Cortex of kidney (tissue), 1 donor: ENCODE measurements at places on chromosomes 6 and 20.

DNA sequence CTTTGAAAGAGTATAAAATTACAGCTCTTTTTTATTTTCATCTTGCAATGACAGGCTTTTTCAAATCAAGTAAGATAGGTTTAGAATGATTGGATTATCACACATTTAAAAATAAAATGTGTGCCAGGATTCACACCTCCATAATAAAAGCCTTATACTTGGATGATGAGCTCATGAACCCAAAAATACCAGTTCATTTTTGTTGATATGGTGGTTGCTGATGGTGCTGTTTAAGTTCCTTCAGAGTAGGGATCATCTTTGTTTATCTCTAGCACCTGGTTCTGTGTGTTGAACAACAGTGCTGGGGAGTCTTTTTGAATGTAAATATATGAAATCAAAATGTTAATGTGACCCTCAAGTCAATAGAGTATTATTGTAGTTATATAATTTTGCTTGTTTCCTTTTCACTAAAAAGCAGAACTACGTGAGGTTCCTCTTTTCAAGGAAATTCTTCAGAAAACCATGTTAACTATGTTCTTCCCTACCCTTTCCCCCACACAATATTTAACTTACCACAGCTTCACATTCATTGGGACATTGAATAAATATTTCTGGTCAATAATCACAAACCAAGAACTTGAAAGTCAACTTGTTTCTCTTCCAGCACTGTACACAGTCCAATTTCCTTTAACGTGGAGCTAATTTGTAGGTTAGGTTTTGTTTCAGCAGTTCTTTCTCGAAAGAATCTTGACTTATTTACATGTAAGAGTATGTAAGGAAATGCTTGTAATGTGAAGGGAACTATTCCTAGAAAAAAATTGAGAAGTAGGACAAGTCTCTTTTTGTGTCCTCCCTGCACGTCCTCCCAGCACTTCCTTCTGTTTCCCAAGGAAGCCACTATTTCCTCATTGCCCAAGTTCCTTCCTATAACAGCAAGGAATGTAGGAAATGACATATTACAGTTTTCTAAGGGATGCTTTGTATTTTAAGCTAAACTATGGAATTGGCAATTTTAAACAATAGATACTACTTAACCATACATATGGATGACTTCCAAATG lies 945.9 kb upstream of the CITED2 start:
- no peak for DNase-seq

DNA sequence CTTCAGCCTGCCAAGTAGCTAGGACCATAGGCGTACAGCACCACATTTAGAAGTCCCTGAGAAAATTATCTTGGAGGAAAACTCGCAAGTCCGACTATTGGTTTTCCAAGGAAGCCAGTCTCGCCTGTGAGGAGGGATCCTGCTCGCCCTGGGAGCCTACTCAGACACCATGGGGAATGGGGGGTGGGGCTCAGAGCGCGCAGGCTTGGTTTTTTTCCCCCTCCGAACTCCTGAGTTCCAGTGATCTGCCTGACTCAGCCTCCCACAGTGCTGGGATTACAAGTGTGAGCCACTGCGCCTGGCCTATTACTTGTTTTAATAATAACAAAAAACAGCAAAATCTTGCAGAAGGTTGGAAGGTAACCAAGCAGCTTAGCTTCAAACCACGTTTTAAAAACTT lies 153.7 kb downstream of the OR2B2 start:
- DNase-seq, result no peak

DNA sequence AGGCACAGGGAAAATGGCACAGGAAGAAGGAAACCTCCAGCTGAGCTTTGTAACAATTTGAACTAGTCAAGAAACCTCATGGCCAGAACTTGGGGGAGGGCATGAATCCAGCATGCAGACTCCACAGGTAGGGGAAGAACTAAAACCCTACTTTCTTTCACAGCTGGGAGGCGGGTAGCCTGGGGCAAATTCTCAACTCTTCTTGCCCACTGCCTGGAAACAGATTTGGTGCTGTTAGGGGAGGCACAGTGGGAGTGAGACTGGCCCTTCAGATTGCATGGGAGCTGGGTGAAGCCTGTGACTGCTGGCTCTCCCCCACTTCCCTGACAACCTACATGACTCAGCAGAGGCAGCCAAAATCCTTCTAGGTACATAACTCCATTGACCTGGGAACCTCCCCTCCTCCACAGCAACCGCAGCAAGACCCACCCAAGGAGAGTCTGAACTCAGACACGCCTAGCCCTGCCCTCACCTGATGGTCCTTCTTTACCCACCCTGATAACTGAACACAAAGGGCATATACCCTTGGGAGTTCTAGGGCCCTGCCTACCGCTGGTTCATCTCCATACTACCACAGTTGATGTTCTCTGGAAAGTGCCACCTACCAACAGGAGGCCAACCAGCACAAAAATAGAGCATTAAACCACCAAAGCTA lies 37.2 kb upstream of the TRIM27 start:
- DNase-seq, result no peak

DNA sequence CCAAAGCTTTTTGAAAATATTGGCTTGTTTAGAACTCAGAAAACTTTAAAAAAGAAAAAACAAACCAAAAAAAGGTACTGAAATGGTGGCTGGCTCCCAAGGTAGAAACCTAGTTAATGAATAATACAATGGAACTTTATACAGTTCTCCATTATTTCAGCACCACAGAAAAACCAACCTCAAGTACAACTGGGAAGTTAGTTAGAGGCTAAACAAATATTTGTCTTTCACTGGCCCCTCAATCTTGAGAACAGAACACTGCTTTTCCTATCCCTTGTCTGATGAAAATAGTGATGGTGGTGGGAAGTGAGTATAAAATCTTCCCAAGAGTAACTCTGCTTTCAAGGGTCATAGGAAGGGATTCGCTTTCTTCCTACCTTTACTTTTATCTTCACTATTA lies 126.5 kb downstream of the REV3L start:
- DNase-seq, result no peak

- no peak for DNase-seq
Observed at GRCh38 chr6:341914-342831, 49.4 kb upstream of the IRF4 start.

DNA sequence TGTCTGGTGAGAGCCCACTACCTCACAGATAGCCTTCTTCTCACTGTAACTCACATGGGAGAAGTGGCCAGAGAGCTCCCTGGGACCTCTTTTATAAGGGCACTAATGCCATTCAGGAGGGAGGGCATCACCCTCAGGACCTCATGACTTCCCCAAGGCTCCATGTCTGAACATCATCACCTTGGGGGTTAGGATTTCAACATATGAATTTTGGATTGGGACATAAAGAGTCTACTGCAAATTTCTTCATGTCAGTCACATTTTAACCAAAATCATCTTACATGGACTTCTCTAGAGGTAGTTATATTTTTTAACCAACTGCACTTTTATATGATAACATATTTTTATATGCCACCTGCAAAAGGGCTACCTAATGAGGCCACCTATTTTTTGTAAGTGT lies 324.7 kb downstream of the PLCB1 start:
- DNase-seq, result no peak

- no peak for DNase-seq
Observed at GRCh38 chr20:22924949-22925612, 110.0 kb upstream of the SSTR4 start.

- DNase-seq, result no peak
Observed at GRCh38 chr6:110543106-110543505, 66.7 kb upstream of the SLC22A16 start.

GRCh38 chr6:166540631-166541331 lies 45.7 kb downstream of the RAMACL start:
- DNase-seq, result no peak

GRCh38 chr20:48401359-48401758 lies 426.4 kb downstream of the PREX1 start:
- no peak for DNase-seq

- DNase-seq, result no peak
Observed at GRCh38 chr20:17298171-17298570, 71.3 kb downstream of the PCSK2 start.

DNA sequence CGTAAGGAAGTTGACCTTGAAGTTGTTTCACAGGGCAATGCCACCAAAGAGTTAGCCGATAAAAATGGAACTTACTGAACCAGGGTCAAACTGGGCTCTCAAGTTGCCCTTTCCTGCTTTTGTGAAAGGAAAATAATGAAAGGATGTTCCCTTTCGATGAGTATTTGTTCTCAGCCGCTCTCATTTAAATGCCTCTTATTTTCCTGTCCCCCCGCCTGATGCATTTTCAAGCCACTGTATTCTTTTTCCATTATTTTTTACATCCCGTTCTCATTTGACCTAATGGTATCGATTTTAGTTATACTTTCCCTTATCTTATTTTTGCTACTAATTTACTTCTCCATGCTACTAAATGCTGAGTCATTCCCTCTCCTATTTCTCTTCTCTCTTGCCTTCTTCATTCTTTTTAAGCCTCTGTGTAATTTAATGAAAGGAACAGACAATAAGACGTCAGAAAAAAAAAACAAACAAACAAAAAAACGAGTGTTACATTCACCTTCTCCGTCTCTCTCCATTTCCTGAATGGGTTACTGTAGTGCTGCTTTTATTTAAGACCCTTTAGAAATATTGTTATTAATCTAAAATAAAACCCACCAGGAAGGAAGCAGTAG lies 655 bp upstream of the NDUFAF4 start:
- DNase-seq, result no peak

DNA sequence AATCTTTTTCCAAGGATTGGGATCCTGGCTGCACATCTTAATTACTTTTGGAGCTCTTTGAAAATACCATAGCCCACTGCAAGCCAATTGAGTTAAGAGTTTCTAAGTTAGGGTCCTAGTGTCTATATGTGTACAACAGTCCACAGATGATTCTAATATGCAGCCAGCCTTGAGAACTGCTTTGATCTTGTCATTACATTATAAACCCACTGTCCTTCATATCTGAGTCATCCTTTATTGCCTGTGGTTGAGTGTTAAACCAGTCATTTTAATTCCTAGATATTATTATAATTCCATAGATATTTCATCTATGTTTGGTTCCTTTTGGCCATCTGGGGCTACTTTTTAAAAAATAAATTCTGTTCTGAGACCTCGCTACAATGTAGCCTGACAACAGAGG lies 24.1 kb downstream of the MCM8 start:
- no peak for DNase-seq

DNA sequence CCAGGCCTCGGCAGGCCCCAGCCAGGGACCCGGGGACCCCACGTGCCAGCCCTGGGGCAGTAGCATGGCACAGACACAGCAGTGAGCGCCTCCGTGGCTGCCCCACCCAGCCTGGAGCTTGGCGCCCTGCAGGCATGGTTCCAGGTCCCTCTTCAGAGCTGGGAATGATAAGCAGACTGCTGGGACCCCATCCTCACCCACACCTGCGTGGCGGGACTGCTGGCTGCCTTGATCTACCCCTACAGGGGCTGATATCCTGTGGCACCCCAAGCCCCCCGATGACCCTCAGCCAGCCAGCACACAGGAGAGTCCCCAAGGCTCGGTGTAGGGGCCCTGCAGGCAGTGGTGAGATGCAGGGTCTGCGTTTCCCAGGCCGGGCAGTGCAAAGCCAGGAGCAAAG lies 47.1 kb downstream of the YTHDF1 start:
- no peak for DNase-seq

DNA sequence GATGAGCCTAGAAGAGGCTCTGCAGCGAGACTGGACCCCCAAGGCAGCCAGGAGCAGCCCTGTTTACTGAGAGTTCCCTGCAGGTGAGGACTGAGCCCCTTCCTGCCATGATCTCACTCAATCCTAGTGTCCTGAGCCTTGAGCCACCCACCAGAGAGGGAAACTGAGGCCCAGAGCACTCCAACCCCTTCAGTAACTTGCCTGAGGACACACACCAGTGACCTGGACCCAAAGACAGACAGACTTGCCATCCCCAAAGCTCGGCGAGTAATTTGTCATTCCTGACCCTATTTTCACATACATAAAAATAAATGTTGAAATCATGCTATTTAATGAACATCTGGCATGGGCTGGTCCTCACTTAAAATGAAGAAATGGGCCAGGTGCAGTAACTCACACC lies 16.7 kb downstream of the BMP7 start:
- DNase-seq, result no peak

DNA sequence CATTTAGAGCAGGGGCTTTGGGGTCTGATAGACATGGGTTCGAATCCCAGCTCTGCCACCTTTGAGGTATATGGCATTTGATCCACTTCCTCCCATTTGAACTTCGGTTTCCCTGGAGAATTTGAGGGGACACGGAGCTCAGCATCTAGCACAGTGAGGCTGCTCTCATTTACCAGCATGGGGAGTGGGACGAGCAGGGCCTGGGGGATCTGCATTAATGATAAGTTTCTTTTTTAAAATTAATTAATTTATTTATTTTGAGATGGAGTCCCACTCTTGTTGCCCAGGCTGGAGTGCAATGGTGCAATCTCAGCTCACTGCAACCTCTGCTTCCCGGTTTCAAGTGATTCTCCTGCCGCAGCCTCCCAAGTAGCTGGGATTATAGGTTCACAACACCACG lies 52.6 kb downstream of the VSTM2L start:
- DNase-seq, result no peak

DNA sequence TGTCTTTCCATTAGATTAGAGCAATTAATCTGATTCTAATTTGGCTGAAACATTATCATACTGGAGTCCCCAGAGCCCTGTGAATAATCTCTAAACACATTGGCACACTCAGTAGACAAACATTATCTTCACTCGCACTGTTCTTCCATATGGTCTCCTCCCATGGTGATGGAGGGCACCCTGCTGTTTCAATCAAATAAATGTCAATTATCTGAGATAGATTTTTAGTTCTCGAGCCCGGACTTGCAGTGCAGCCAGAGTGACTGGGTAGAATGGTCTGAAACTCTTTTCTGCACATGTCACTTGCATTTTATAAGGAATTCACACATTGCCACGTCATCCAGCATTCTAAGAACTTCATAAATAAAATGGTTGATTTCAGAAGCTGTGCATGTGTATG lies 90.6 kb upstream of the MAP3K7 start:
- DNase-seq, result no peak

GRCh38 chr20:20261159-20261558 lies 106.7 kb upstream of the INSM1 start:
- DNase-seq, result no peak

- DNase-seq, result no peak
Observed at GRCh38 chr6:37860226-37860839, 40.8 kb downstream of the ZFAND3 start.

GRCh38 chr6:96789871-96790270 lies 47.4 kb downstream of the GPR63 start:
- DNase-seq, result no peak

DNA sequence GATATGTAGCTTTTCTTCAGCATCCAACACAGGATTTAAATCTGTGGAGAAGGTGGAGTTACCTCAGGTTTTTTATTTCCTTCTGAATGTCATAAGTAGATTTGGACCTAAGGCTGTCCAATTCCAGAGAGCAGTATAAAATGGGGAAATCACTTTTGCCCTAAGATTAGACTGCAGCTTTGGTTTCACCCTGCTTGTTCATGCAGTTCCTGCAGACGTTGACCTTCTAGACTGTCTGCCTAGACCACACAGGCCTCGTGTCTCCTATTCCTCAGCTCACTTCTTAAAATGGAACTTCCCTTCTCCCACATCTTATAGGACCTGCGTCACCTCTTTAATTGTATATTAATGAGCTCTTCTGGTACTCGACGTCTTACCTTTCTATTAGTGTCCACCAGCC lies 26.0 kb upstream of the C6orf62 start:
- no peak for DNase-seq

- DNase-seq, result no peak
Observed at GRCh38 chr6:134152767-134153485, 100.5 kb upstream of the SLC2A12 start.

GRCh38 chr6:170135461-170135820 lies 155.4 kb downstream of the DLL1 start:
- DNase-seq, result no peak
